ENCODE measurements at places on chromosomes 7 and 10. TPM values are rescaled to one million over a fixed set of nuclear protein-coding genes. Genes with fewer than 3 reads are reported as not detected.
A peak's percentile ranks its signal among the peaks of the same experiment; 100 is the strongest.

DNA sequence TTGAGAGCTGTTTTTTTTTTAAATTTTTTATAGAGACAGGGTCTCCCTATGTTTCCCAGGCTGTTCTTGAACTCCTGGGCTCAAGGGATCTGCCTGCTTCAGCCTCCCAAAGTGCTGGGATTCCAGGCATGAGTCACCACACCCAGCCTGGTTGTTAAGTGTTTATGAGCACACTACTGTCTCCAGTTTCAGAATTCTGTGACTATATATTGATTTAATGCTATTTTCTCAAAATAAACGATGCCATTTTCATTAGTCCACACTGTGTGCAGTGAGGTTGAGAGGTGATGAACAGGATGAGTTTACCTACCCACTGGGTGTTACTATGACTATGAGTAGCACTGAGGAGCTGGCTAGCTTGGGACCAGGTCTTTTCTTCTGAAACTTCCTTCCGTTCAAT, 110.9 kb upstream of the FAM180A start:
- no peak for DNase-seq

DNA sequence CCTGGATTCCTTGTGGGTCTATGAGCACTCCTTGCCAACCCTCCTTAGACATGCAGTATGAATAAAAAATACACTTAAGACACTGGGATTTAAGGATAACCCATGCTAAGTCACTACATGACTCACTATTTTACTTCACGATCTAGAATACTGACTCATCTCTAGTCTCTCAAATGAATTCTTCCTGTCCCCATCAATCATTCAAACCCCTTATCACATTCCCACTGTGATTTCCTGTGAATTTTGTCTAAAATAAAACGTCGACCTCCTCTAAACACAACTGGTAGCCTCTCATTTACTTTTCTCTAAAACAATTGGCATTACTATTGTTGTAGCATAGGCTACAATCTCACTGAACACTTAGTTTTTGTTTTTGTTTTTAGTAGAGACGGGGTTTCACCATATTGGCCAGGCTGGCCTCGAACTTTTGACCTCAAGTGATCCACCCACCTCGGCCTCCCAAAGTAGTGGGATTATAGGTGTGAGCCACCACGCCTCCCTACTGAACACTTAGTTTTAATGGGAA, 3.9 kb upstream of the IQUB start:
- no peak for DNase-seq

GRCh38 chr10:12909836-12910185, 91.7 kb downstream of the CCDC3 start:
- peak; percentile 53 for DNase-seq

GRCh38 chr7:475951-476441, 43.6 kb downstream of the PDGFA start:
- DNase-seq = no peak

- DNase-seq = no peak
Observed at GRCh38 chr7:29329686-29330085, 135.1 kb downstream of the CHN2 start.

The TNS3 gene
- 51.7 TPM for polyA plus RNA-seq

The GPR26 gene
- not detected for polyA plus RNA-seq

The TMEM120A gene
- 90.1 TPM for polyA plus RNA-seq
